ENCODE measurements at places on chromosomes 12 and 14.

GRCh38 chr14:34742270-34743115, 28.1 kb upstream of the CFL2 start:
- no peak for DNase-seq

GRCh38 chr14:95472819-95473251, 43.6 kb downstream of the SYNE3 start:
- no peak for DNase-seq

GRCh38 chr12:98788396-98788795, 143.3 kb downstream of the APAF1 start:
- DNase-seq = no peak

GRCh38 chr14:36428350-36428749, 91.7 kb downstream of the NKX2-1 start:
- no peak for DNase-seq

- DNase-seq = no peak
These were observed 351.0 kb downstream of the NAV3 start for GRCh38 chr12:78181544-78182162.

DNA sequence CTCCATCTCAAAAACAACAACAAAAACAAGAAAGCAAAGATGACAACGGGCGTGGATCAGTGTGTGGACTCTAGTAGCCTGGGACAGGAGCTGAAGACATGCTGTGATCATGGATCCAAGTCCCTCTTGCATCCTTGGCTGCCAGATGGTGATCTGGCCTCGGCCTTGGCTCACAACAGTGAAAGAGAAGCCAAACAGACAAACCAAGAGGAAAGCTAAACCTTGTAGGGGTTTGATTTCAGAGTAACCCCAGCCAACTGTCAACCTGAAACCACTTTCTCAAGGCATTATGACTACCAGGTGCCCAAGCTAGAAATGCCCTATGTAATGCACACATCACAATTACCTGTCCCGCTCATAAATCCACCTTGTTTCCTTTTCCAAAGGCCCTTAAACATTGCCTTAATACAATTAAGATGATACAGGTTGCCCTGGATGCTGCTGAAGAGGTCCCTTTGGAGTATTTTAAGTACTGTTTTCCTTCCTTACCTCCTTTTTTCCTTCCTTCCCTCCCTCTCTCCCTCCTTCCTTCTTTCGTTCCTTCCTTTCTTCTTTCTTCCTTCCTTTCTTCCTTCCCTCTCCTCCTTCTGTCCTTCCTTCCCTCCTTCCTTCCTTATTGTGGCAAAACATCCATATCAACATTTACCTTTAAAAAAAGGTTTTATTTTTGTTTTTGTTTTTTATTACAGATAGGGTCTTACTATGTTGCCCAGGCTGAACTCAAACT, 41.4 kb upstream of the NINJ2 start:
- DNase-seq = no peak

- no peak for DNase-seq
These were observed 1.1 kb downstream of the MSRB3 start for GRCh38 chr12:65279369-65280112.

DNA sequence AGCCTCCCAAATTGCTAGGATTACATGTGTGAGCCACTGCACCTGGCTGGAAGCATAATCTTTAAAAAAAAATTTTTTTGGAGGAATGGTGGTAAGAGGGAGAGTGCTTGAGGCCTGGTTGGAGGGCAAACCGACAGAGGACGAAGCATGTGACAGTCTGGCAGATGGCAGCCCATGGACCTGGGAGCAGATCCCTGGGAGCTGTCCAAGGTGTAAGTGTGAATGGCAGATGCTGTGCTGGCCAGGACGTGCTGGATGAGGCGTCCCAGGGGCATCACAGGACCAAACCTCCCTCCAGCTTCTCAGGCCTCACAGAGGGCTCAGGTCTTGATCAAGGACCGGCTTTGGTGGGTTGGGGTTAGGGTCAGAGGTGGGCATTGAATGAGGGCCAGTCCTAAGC, 128.4 kb upstream of the NCOR2 start:
- DNase-seq = no peak

DNA sequence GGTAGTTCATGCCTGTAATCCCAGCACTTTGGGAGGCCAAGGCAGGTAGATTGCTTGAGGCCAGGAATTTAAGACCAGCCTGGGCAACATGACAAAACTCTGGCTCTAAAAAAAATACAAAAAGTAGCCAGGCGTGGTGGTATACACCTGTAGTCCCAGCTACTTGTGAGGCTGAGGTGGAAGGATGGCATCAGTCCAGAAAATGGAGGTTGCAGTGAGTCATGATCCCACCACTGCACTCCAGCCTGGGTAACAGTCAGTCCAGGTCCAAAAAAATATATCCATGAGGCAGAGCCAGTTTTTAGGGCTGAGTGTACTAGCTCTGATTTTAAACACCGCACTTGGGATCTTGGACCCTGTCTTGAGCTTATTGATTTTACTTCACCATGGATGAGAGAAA, 30.6 kb upstream of the FICD start:
- DNase-seq = no peak

DNA sequence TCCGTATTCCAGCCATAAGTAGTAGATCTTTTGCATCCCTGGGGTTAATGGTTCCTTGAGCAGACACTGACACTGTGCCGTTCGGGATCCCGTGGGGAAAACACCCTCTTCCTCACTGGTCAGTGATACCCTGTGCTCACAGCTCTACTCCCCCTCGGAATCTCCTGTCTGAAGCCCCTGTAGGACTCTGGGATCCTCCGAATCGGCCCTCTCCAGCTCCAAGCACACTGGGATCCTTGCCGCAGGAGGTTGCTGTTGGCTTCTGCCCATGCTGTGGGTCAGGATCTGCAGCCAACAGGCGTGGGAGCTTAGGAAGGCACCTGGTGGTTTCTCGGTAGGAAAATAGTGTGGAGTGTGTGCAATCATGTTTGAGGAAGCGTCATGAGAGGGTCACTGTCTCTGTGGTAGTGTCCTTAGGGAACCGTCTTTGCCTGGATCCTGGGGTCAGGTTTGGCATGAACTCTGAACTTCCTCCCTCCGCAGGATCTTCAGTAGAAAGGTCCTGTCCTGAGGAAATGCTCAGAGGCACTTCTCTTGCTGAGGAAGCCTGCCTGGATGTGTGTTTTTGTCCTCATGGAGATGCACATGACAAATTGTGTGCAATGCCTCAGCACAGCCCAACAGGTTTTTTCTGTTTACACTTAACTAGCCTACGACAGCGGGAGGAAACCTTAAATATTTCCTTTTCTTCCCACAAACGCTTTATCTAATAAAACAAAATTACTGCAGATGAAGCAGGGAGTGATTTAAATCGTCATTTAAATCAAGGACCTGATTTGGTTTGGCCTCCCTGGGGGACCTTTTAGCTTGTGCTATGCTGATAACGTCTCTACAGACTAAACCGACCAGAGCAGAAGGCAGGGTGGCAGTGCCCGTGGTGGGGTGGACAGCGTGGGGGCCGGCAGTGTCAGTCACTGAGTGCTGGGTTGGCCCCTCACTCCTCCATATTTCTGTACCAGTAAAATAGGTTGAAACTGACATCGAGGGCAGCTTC, 18.7 kb downstream of the FBXL14 start:
- DNase-seq = no peak

- no peak for DNase-seq
These were observed 110.9 kb downstream of the SCAF11 start for GRCh38 chr12:45879363-45879895.

DNA sequence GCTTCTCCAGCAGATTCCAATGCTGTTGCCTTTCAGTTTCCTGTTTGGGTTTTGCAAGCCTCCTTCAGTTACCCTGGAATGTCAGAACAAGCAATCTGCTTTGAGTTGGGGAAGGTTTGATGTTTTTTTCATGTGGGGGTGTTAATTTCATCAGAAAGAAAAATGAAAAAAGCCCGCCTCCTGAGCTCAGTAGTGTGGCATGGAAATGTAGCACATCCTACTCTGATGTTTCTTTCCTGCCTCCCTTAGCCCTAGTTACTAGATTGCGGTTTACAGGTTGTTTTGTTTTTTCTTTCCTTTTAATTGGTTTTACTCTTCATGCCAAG, 22.6 kb downstream of the IFNG-AS1 start:
- DNase-seq = no peak

GRCh38 chr14:61098721-61099120, 117.7 kb downstream of the SLC38A6 start:
- no peak for DNase-seq

DNA sequence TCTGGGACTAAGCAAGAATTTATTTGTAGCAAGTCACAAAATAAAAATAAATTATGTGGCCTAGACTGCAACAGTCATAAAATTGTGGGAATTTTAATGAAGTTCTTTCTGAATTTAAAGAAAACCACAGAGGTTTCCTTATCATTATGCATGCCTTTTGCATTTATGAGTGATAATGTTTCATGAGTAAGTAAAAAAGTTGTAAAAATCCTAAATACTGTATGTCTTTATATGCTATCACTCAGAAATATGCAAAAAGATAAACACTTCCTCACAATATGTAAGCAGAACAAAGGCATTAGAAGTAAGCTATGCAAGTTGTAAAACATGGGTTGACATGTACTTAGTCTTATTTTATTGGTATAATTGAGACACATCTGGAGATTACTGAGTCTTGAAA, 239.4 kb upstream of the PDE3A start:
- DNase-seq = no peak

DNA sequence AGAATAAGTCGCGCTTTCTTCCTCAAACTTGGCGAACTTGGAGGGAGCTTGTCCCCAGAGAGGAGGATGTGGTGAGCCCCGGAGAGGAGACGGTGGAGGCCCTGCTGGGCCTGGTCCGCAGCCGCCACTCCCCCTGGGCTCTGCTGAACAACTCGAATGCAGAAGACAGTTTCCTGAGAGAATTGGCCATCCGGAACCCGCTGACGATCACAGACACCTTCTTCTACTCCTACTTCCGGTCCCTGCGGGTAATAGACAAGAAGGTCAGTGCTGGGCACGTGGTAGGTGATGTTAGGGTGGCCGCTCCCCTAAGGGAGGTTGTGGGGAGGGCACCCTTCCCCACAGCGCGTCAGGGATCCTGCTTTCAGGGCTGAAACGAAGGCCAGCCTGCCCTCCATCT, 1.6 kb downstream of the LRRC43 start:
- no peak for DNase-seq

- DNase-seq = no peak
These were observed 1516.4 kb downstream of the AACS start for GRCh38 chr12:126581655-126582054.

- no peak for DNase-seq
These were observed 55.3 kb downstream of the PPM1H start for GRCh38 chr12:62879691-62880090.

- no peak for DNase-seq
These were observed 356 bp upstream of the ZC3H14 start for GRCh38 chr14:88562532-88562830.

GRCh38 chr14:55512421-55512820, 67.6 kb upstream of the KTN1 start:
- DNase-seq = no peak

- DNase-seq = no peak
These were observed 9.0 kb downstream of the CLSTN3 start for GRCh38 chr12:7139200-7139599.

- no peak for DNase-seq
These were observed 61.8 kb downstream of the NOC4L start for GRCh38 chr12:132206046-132206434.

GRCh38 chr12:5232826-5233500, 189.3 kb downstream of the KCNA5 start:
- no peak for DNase-seq

GRCh38 chr12:12720672-12721161, 3.5 kb downstream of the CDKN1B start:
- DNase-seq = no peak

DNA sequence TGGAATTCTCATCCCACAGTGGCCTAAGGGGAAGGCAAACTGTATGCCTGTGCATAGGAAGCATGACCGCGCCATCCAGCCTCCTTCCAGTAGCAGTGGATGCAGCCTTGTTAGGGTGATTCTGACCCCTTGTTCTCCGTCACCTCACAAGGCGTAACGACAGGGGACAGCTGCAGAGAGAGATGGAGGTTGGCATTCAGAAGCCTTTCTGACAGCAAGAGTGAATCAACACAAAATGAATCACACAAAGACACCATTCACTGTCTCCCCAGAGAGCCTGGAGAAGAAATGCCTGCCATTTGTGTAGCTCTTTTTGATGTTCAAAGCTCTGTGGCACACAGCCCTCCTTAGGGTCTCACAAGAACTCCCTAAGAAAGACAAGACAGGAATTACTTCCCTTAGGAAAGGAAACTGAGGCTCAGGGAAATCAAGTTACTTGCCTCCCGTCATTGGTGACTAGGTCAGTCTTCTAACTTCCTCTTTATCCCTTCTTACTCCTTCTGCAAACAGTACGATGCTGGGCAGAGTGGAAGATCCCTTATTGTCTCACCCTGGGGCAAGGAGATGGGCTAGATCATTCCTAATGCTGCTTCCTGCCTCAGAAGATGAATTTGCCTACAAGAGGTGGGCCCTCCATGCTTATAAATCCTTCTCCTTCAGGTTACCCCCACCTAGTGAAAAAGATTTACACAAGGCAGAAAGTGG, 280.9 kb downstream of the CACNA1C start:
- no peak for DNase-seq

DNA sequence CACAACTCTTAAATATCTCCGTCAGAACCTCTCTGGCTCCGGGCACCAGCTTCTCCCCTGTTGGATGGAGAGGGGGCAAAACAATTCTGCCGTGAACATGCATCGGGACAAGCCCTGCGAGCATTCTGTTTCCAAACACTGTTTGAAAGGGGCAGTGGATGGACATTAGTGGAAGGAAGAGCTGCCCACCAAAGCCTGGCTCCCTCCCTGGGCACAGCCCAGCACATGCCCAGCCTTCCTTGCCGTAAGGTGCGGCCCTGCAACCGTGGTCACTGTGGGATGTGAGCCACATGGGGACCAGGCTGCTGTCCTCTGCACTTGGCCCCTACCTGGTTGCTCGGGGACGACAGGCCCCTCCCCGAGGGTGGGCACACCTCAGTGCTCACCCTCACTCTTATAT, 54.0 kb downstream of the TRAFD1 start:
- DNase-seq = no peak

DNA sequence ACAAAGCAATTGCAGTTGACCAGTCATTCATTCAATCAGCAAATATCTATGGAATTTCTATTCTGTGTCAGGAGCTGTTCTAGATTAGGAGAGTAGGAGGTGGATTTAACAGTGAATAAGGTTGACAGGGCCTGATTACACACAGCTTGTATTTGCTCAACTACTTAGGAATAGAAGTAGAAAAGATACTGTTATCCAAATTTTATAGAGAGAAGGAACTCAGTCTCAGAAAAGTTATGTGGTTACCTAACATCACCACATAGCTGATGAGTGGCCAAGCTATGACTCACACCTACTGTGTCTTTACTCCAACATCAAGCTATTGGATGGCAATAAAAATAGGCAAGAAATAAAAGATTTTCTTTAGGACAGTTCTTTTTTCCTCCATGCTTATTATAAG, 374.8 kb downstream of the RMST start:
- DNase-seq = no peak

DNA sequence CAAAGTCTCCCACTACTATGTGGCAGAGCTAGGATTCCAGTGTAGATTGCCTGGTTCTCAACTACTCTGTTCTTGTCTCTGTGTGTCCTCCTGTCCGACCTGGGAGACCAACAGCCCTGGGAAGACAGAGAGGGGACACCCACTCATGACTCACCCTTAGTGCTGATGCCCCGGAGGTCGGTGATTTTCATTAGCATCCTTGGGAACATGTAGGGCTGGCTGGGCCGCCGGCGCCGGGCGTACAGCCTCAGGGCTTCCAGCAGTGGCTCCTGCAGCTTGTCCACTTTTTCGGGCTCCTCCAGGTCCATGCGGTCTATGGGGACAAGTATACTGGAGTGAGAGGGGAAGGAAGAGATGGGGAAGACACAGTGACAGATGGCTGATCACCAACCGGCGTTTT, 5.9 kb upstream of the ITGB7 start:
- DNase-seq = no peak

GRCh38 chr14:46480817-46481216, 170.8 kb downstream of the RPL10L start:
- no peak for DNase-seq

GRCh38 chr12:1878214-1878613, 40.2 kb downstream of the CACNA2D4 start:
- no peak for DNase-seq
